Aorta (tissue), 5 donors: ENCODE measurements at places on chromosomes 2 and 18. TPM values are rescaled to one million over a fixed set of nuclear protein-coding genes. Genes with fewer than 3 reads are reported as not detected.

Gene GALNT14
- 1.2 TPM for total RNA-seq

Gene DOK6
- total RNA-seq, result 5.7 TPM

Gene KCNE4
- 21.5 TPM for total RNA-seq

Gene HEATR5B
- 19.9 TPM for total RNA-seq

Gene EHD3
- total RNA-seq, result 28.8 TPM

Gene TACR1
- 3.4 TPM for total RNA-seq
